ENCODE measurements at places on chromosomes 11 and 22.

- DNase-seq = no peak
Observed at GRCh38 chr11:253886-254270, 17.1 kb downstream of the PSMD13 start.

GRCh38 chr11:2901854-2902783 is 16.5 kb upstream of the CDKN1C start:
- DNase-seq = peak; percentile 90

DNA sequence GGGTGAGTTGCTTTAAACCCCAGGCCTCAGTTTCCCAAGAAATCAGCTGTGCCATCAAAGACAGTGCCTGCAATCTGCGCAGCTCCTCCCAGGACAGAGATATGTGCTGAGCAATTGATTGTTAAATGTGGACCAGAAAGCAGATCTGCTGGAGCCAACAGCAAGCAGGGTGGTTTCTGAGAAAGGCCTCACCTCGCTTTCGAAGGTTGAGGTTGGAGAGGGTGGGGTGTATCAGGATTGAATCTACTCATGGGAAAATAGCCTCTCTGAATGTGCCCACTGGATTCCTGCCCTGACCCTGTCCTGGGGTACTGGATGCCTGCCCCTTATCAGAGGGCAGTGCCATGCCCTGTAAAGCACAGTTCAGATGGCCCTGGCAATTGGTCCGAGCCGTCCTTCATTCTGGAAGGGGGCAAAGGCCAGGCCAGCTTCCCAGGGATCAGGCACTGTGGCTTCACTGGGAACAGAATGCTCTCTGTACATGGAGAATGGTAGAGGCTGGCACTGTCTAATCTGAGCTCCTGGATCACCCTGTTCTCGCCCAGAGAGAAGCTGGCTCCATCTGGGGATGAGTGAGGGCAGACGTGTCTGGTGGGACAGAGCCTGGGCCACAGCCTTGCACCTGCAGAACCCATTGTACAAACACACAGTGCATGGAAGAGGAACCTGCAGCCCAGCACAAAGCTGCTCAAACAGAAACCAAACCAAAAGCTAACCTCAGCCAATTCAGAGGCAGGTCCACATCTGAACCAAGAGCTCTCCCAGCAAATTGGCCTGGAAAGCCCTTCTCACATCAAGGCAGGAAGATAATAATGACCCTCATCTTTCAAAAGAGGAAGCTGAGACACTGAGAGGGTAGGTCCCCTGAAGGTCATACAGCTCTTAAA is 15.2 kb downstream of the DHCR7 start:
- no peak for DNase-seq

- DNase-seq = no peak
Observed at GRCh38 chr22:38290347-38290746, 17.5 kb upstream of the TMEM184B start.

DNA sequence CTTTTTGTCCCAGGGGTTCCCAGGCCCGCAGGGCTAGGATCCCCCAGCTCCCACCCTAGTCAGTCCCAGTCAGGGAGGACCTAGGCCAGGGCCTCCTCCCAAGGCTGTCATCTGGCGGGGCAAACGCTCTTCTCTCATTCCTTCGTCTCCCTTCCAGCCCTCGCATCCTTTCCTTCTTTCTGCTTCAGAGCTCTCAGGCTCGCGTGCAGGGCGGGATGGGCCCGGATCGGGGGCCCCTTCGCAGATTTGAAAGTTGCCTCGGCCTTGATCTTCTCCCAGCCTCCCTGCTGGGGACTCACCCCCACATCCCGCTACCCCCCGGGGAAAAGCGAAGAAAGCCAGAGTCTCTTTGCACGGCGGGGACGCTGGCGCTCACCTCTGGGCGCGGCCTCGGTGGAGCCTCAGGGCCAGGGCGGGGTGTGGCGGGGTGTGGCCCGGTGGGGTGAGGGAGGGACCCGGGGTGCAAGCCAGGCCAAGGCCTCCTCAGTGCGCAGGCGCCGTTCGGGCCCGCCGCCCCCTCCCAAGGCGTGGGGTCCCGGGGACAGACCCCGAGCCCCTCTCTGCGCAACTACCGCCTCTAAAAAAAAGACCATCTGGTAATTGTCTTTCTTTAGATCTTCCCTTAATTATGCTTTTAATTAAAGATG is 14.8 kb upstream of the PAX6 start:
- DNase-seq = no peak

GRCh38 chr22:31753005-31753633 is 700 bp upstream of the DEPDC5 start:
- DNase-seq = peak; percentile 5

- peak; percentile 71 for DNase-seq
Observed at GRCh38 chr11:122085264-122085663, 30.8 kb downstream of the BLID start.

DNA sequence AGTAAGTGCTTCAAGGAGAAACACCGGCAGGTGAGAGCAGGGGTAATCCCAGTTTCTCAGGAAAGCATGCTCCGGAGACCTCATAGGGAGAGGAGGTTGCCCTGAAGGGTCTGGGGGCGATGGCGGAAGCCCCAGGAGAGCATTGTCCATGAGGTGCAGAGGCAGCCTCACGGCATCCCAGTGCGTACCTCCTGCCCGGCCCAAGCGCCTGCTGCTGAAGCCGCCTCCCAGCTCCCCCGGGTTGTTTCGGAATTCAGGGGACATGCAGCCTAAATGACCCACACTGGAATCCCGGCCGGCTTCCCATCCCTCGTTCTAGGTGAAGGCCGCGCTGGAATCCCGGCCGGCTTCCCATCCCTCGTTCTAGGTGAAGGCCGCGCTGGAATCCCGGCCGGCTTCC is 2.7 kb downstream of the ZBED4 start:
- DNase-seq = no peak

DNA sequence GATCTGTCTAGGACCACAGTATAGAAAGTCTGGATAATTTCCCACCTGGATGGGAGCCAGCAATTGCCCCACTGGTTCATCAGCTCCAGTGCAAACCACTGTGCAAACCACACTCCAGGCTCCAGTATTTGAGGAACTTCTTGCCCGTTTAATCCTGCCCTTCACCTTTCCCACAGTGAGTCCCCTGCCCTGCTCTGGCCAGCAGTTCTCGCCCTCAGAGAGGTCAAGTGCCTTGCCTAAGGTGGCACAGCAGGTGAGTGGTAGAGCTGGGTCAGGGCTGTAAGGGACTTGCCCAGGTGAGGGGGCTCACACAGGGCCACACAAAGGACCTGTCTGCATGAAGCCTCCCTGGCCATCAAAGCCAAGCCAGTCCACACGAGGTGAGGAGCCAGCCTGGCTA is 24.1 kb downstream of the MS4A10 start:
- no peak for DNase-seq

GRCh38 chr11:115126092-115126491 is 378.1 kb downstream of the CADM1 start:
- no peak for DNase-seq

DNA sequence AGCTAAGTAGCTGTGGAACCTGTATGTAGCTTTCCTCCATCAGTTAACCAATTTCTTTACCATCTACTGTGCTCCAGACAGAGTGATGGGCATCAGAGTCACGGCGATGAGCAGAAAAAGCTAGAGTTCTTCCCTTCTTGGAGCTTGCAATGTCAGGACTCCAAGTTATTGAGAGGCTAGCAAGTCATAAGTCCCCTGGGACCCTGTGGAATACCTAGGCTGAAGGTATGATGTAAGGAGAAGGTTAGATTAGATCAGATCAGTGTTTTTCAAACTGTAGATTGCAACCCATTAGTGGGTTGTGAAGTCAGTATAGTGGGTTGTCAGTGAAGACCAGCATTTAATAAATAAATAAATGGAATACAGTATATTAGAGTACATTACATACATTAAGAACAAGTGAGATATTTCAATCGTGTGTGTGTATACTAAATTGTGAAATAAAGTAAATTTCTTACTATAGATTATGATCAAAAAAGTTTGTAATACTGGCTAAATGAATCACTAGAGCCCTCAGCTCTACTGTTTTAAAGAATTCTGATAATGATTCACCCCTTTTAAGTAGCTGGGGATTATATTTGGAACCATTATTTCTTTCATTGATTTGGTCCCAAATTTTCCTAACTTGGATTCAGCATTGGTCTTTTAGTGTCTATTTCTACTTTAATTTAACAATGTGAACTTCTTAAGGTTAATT is 52.3 kb downstream of the RASSF10 start:
- no peak for DNase-seq

- peak; percentile 42 for DNase-seq
Observed at GRCh38 chr11:130622141-130622542, 173.7 kb downstream of the ADAMTS15 start.

DNA sequence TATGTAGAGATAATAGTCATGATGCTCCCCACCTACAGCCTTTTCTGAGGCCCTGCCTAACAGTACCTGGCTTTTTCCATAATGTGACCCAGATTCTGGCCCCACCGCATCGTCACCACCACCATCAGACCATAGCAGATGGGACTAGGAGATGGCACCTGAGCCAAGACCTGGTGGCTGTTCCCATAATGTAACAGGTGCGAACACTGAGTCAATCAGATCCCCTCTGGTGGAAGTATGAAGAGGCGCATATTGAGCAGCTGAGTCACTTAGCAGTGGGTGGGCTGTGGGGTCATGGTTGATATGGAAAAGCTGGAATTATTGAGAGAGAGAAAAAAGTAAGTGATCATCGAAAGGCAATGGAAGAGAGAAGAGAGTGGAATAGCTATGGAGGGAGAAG is 578.0 kb upstream of the CADM1 start:
- no peak for DNase-seq

DNA sequence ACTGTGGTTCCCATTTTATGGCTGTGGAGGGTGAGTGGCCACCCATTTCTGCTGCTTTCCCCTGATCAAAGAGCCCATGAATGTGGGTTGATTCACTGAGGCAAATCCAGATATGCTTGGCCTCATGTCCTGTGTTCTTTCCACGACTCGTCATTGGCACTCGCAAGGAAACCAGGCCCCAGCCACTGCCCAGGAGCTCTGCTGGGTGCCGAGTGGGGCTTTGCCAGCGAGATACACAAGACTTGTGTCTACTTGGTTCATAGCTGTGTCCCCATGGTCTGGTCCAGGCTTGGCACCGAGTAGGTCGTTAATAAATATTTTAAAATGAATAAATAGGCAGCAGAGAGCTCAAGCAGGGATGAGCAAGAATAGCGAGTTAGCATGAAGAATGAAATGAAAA is 1291.5 kb downstream of the TBC1D22A start:
- no peak for DNase-seq

DNA sequence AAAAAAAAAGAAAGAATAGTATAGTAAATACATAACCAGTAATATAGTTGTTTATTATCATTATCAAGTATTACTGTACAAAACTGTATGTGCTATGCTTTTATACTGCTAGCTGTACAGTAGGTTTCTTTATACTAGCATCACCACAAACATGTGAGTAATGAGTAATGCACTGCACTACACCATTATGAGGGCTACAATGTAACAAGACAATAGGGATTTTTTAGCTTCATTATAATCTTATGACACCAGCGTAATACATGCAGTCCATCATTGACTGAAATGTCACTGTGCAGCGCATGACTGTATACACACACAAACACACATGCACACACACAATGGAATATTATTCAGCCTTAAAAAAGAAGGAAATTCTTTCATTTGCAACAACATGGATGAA is 111.5 kb upstream of the ZBED5 start:
- no peak for DNase-seq

GRCh38 chr11:66841861-66842260 is 1.4 kb upstream of the RCE1 start:
- DNase-seq = no peak

DNA sequence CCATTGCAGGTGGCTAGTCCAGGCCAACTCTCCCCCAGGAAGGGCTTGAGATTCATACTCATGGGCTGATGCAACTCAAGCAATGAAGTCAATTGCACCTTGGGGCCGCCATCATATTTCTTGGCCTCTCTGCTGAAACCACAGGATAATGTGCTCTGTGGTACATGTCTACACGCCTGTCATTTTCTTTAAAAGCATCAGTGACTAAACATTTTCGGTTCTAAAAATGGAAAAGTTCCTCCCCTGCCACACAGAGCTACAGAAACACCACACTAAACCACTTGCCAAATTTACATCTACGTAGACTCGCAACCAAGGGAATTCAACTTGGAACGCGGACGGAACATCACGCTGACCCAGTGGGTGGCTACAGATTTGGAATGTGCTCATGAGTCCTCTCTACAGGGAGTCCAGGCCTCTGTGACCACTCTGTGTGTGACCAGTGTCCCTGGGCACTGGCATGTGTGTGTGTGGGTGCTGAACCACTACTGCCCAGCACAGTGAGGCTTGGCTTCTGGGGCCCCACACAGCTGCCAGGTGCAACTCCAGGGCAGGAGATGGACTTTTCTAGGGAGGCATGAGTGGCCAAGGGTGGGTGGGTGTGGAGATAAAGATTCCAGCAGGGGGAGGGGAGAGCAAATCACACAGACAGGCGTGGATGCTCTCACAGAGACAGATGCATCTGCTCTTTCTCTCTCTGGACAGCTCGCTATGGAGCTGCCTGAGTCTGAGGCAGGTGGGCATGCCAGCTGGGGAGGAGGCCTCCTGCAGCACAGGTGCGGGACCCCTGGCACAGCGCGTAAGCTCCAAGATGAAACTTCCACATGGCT is 261.9 kb downstream of the CTTN start:
- DNase-seq = no peak

GRCh38 chr22:36506637-36507517 is at the start of gene FOXRED2:
Gene FOXRED2, minus strand, starts transcription at chr22:36507040. Its CDS starts 618 bp downstream, at chr22:36506422.
- DNase-seq = peak; percentile 28

Measured in PC-3 (cell line).